ENCODE measurements at places on chromosomes 16 and 17.

- DNase-seq, result no peak
Observed at GRCh38 chr17:16947470-16947869, 24.4 kb downstream of the TNFRSF13B start.

DNA sequence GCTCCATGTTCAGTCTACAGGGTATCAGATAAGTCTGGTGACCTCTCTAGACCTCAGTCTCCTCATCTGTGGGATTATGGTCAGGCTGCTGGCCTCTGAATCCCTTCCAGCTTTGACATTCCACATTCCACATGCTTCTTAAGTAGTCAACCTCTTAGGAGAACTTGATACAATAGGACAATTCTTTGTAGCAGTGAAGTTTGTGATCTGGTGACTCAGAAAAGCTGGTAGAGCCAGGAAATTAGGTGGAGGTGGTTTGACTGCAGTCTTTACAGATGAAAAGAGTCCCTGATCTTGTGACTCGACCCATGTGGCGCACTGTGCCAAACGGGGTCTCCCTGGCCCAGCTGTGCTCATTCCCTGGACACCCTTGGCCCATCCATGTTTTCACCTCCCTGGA lies 147.8 kb downstream of the NTN1 start:
- DNase-seq, result no peak

DNA sequence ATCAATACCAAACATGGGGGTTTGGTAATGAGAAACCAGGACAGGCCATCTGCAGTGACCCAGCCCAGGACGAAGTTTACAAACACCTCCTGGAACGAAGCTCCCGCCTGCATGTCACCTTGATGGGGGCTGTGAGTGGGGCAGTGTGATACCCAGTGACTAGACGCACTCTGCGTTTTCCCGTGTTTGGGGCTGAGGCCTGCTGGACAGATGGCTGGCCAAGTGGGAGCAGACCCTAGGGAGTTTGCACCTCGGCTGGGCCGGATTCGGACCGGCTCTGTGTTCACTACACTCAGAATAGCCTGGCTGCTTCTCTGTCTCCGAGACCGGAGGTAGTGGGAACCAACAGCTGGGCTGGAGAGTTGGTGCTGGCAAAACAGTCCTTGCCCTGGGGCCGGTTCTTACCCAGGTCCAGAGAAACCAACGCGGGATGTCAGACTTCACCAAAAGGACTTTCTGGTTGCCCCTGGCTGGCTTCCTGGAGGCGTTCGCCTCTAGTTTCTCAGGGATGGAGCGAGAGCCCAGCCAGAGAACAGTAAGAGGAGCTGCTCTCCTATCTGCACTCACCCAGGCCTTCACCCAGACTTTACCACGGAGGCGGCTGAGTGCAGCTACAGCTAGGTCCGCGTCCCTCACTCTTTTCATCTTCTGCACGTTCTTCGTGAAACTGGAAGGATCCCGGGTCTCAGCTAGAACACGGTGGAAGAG lies 20.4 kb downstream of the CARHSP1 start:
- DNase-seq, result no peak

DNA sequence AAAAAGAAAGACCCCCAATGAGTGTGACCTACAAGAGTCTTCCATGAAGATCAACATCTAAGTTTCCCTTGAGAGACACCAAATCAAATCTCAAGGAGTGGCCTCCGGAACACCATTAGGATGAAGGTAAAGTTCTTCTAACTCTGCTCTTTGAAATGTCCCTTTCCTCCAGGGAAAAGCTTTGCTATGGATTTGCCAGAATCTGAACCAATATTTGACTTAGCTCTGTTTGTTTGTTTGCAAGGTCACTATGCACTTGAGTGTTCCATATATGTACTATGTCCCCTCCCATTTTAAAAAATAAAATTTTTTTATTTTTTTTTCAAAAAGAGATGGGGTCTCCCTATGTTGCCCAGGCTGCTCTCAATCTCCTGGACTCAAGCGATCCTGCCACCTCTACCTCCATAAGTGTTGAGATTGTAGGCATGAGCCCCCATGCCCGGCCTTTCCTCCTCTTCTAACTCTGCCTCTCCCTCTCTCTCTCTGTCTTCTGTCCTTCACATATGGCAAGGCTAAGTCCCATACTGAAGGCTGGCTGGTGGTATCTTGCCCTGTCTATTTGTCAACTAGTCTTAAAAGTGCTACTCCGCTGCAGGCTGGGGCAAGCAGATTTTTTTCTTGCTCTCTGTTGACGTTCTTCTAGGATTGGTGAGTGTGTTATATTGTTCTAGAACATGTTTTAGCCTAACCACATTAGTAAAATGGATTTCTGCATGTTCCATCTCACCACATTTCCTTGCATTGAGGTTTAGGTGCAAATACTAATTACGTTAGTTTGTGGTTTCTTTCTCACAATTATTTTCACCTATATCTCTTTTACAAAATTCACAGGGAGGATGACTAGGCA lies 276.7 kb upstream of the DYNLRB2 start:
- DNase-seq, result no peak

- no peak for DNase-seq
Observed at GRCh38 chr17:39057701-39058206, 90.6 kb upstream of the FBXO47 start.

DNA sequence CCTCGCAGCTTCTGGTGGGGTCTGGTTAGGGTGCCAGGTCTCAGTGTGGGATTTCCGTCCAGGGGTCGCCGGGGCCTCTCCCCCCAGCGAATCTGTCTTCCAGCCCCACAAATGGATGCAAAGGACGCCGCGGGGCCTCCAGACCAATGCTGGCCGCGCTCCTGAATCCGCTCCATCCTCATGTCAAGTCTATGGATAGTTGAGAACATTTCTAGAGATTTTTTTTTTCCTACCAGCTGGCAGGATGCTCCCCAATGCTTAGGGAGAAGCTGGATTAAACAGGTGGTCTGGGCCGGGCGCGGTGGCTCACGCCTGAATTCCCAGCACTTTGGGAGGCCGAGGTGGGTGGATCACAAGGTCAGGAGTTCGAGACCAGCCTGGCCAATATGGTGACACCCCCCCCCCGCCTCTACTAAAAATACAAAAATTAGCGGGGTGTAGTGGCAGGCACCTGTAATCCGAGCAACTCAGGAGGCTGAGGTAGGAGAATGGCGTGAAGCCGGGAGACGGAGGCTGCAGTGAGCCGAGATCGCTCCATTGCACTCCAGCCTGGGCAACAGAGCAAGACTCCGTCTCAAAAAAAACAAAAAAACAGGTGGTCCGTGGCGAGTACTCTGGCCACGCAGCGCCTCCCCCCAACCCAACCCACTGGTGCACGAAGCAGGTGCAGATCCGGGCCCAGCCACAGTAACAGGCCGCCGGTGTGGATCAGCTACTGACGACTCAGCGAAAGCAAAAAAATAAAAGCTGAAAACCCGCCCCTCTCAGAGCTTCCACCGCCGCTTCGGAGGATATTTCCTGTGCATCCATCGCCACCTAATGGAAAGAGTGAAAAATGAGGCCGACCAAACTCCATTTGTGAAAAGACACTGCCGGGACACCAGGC lies 1.1 kb upstream of the NXN start:
- DNase-seq, result peak; percentile 71

- DNase-seq, result no peak
Observed at GRCh38 chr17:39015546-39015935, 48.3 kb upstream of the FBXO47 start.

GRCh38 chr17:64707050-64707591 lies 45.0 kb upstream of the SMURF2 start:
- no peak for DNase-seq

- DNase-seq, result no peak
Observed at GRCh38 chr16:22664561-22664997, 149.4 kb upstream of the HS3ST2 start.

DNA sequence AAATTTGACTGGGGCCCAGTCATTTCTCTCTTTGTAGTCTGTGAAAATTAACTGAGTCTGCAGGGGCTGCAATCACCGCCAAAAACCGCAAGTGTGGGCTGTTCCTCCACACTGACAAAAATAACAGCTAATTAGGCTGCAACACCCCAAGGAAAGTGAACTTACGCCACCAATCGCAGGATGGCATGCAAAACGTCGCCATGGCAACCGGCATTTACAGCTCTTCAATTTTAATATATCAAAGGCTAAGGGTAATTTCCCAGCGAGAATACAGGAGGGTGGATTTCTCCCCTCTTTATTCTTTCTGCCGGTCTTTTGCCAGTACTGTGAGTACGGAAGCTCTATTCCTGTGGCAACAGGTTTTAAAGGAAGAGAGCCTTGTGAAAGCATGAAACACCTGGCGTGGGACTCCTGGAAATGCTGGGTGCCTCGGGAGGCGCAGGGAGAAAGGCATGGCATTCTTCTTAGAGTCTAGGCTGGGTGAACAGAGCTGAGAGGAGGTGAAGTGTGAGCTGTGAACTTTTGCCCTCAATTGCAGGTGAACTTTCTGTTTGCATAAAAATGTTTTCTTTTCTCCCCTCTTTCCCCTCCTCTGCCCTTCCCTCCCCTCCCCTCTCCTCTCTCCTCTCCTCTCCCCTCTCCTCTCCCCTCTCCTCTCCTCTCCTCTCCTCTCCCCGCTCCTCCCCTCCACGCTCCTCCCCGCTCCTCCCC lies 399.7 kb downstream of the XYLT1 start:
- peak; percentile 69 for DNase-seq

- no peak for DNase-seq
Observed at GRCh38 chr16:85712801-85713200, 24.0 kb upstream of the GINS2 start.

GRCh38 chr17:40191237-40192208 lies 14.3 kb downstream of the RAPGEFL1 start:
- peak; percentile 27 for DNase-seq

DNA sequence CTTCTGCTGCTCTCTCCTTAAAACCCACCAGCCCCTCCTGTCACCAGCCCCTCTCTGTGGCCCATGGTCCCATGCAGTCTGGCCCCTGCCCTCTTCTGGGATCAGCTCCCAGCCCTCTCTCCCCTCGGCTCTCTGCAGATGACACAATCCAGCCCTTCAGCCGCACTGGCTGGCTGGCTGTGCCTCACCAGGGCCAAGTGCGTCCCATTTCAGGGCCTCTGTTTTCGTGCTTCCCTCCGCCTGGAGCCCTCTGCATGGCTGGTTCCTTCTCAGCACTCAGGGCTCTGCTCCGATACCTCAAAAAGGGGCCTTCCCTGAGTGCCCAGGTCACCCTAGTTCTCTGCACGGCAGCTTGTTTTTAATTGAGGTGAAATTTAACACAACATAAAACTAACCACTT lies 124.3 kb downstream of the SOCS1 start:
- DNase-seq, result no peak

GRCh38 chr16:54431997-54432896 lies 145.7 kb upstream of the IRX3 start:
- DNase-seq, result no peak
